ENCODE measurements at places on chromosomes 4 and X.

DNA sequence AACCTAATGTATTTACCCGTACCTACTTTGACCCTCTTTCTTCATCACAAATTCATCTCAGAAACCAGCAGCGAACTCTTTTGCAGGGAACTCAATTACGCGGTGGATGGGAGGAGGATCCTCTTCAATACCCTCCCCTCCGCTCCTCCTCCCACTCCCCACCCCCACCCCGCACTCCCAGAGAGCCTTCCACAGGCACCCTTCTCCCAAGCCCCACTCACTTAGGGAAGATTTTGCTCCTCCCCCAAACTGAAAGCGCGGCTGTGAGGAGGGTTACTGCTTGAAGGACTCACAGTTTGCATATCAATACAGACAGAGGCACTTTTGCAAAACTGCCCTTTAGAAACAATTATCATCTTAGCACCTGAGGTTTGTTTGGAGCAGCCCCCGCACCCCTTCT is 960 bp upstream of the IL1RAPL1 start:
- DNase-seq = peak; percentile 32

GRCh38 chrX:44025555-44025954 is 52.4 kb upstream of the NDP start:
- DNase-seq = peak; percentile 8

DNA sequence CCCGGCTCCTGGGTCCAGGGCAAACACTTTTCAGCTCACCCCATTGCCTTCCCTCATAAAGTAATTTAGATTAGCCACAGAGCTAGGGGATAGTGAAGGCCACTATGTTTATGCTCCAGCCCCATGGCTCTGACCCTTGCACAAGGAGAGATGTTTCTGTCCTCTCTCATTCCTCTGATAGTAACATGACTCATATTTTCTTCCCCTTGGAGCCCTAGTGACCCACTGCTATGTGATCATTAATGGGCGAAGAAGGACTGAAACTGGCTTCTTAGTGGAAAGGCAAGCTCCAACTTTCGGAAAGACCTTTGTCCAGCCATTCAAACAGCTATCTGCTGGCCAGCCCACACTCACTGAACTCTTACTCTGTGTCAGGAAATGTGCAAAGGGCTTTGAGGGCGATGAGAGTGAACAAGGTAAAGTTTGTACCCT is 12.3 kb downstream of the CLDN2 start:
- no peak for DNase-seq

DNA sequence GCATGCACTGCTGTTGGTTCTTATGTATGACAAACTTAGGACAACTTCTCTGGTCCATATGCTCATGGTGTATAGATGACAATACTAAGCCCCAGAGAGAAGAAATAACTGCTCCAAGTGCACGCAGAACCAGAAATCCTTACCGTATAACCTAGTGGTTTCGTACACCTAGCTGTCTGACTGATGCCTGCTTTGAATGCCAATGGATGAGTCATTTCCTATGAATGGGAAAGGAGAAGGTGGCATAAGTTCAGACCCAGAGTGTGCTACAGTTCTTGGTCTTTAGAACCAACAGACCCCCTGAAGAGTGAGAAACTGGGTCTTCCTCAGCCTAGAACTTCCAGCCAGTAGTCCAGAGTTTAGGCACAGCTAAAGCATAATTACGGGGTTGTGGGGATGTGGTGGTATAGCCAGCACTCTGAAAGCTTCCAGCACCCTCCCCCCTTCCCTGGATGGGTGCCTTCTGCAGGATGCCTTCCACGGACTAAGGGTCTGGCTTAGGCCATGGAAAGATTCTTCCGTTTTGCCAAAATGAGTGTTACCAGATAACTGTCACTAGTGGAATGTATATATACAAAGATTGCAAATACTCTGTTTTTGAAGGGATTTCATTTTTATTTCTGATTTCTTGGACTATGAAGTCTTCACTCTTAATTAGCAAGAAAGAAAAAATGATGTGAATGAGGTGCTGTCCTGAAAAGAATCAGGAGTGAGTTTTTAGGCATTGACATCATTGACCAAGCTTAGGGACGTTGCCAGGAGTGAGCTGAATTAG is 84.6 kb upstream of the PACRGL start:
- DNase-seq = peak; percentile 11

- DNase-seq = peak; percentile 31
Observed at GRCh38 chr4:8336412-8337075, 67.0 kb downstream of the HTRA3 start.

GRCh38 chr4:88012647-88013046 is 5.2 kb downstream of the PKD2 start:
- no peak for DNase-seq

- DNase-seq = no peak
Observed at GRCh38 chr4:54185044-54185780, 43.9 kb upstream of the PDGFRA start.

DNA sequence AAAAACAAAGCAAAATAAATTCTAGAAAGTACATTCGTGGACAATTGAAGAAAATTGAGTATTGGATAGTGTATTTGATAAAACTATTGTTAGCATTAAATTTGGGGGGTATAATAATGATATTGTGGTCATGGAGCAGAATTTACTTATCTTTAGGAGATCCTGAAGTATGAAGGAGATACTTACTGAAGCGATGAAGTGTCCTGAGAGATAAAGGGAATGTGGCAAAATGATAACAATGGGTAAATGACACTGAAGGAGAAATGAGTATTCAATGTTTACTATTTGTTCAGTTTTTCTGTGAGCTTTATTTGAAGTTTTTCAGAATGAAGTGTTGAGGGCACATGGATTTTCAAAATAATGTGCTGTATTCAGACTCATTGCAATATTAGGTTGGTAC is 30.0 kb upstream of the BLTP1 start:
- no peak for DNase-seq

DNA sequence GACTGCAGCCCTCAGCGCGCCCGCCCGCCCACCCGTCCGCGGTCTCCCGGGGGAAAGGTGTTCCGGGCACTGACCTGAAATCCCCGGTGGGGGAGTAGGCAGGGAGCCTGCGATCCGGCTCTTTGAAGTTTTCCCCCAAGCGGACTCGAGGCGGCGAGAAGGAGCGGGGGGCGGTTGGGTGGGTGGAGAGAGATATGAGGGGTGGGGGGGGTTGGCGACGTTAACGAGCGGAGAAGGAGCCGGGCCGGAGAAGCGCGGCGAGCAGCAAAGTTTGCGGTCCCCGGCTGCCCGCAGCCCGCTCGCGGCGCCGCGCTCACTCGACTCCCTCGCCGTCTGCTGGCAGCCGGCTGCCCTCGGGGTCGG is 636 bp downstream of the BCOR start:
- peak; percentile 72 for DNase-seq

DNA sequence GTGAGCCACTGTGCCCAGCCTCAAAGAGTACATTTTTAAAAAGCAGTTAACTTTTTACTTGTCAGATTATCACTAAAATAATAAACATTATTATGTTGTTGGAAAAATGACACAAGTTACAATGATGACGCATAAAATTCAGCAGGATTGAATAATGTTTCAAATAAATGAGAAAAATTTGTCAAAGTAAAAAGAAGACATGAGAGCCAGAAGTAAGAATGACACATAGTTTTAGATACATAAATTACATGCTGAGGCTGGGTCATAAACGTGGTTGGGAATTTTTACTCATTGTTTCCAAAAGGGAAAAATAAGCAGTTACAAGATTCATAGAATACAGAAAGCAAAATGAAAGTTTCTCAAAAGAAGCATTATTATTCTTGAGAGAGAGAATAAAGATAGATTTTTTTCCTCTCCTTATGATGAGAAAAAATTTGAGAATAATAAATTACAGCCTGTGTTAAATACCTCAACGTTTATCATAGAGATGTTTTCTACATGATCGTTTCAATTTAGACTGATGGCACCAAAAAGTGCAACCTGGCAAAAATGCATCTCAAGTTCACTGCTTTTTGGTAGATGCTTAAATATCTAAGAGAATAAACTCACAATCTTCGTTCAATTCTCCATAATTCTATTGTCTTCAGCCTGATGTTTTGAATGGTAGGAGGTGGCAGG is 40.4 kb downstream of the GUCY1B1 start:
- DNase-seq = no peak

- peak; percentile 21 for DNase-seq
Observed at GRCh38 chr4:145003675-145004074, 94.3 kb downstream of the ANAPC10 start.

GRCh38 chrX:23694606-23695005 is 27.3 kb downstream of the PRDX4 start:
- DNase-seq = peak; percentile 81

All from DMS53 (cell line).